ENCODE measurements at places on chromosomes 12 and 14. TPM values are rescaled to one million over a fixed set of nuclear protein-coding genes. Genes with fewer than 3 reads are reported as not detected.

The WDR89 gene
- 10.3 TPM for total RNA-seq

The KRT3 gene
- not detected for total RNA-seq

The MFAP5 gene
- 0.33 TPM for total RNA-seq

The TBX3 gene
- total RNA-seq, result 0.22 TPM

The RITA1 gene
- 16.8 TPM for total RNA-seq

The CPNE6 gene
- not detected for total RNA-seq

The CIDEB gene
- 1.2 TPM for total RNA-seq

The TEAD4 gene
- 18.4 TPM for total RNA-seq

The GZMH gene
- not detected for total RNA-seq

The GPR84 gene
- under 0.01 TPM for total RNA-seq

The VRTN gene
- total RNA-seq, result not detected

The GALC gene
- 18.1 TPM for total RNA-seq

All from dermis lymphatic vessel endothelial cell (primary cell).